Activated effector memory CD4-positive, alpha-beta T cell treated with anti-CD3 and anti-CD28 coated beads, Interleukin-2, amount 50 U/mL, for 16 hours (primary cell): ENCODE measurements at places on chromosomes 5 and 9.

DNA sequence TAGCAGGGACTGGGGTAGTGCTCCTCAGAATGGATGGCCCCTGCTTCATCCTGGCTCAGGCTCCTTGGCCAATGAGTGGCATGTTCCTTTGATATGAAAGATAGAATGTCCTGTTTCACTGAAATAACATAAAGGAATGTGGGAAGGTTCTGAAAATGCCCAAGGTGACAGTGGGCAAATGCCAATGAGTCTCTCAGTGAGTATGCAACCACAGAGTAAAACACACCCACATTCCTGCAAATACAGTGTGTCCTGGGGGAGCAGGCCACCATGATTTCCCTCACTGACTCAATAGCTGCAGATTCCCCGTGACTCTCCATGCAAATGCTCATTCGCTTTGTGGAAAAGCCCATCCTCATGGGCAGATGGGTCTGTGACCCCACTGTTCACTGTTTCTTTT, 36.4 kb downstream of the ZNF366 start:
- DNase-seq: no peak

- peak; percentile 80 for DNase-seq
Observed at GRCh38 chr9:2857564-2858198, 13.8 kb upstream of the PUM3 start.

GRCh38 chr5:4758550-4758949, 381.6 kb upstream of the ADAMTS16 start:
- no peak for DNase-seq

GRCh38 chr5:82912462-82912861, 164.7 kb downstream of the TMEM167A start:
- DNase-seq: no peak

DNA sequence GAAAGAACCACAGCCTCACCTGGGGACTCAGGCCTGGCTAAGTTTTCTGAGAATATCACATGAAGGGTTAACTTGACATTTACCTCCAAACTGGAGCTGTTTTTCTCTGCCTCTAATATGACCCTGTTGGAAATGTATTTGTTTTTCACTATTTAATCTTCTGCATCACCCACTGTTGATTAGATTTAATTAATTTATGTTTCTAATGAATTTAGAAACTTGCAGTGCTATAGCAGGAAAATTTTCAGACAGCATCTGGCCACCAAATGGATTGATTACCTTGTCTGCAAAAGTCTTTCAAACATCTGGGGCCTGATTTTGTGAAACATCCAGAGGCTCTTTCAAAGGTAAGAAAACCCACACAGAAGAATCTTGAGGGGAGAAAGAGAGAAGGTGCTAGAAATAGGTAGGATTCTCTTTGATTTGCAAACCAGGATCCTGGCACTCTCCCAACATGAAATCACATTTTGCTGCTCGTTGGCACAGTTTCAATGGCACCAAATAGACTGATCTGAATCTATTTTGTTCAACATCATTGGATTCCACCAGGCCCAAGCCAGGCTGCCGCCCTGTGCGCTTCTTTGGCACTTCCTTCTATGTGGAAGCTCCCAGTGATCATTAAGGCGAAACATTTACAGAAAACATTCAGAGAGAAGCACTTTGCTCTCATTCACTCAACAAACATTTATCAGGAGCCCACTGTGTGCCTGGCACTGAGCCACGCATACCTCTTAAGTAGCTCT, 157.3 kb downstream of the PPP2R2B start:
- no peak for DNase-seq

- DNase-seq: no peak
Observed at GRCh38 chr9:121609822-121610637, 41.4 kb upstream of the DAB2IP start.

DNA sequence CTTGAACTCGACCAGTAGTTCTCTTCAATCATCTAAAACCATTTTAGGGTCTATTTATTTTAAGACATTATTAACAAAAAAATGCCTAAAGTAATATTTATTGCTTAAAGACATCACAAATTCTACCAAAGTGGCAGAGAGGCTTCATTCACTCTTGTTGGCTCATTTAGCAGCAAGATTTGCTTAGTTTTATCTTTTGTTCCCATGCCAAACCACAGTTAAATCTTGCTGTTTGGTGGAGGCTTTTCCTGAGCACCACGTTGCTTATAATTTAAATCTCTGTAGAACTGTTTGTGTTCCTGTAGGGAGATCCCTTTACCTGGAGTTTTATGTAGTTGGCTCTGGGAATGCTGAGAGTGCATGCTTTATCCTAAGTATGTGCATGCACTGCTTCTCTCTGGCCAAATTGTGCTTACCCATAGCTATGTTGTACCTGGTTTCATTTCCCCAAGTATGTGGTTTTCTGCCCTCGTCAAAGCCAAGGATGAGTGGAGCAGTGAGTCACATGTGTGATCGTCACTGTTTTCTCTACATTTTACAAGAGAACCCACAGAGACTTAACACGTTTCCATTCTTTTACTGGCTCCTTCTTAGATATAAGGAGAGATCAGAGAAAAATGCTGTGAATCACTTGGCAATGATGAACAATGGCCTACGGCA, 42.1 kb upstream of the MAST4 start:
- no peak for DNase-seq

- no peak for DNase-seq
Observed at GRCh38 chr5:115068239-115069086, 101.2 kb downstream of the TRIM36 start.

DNA sequence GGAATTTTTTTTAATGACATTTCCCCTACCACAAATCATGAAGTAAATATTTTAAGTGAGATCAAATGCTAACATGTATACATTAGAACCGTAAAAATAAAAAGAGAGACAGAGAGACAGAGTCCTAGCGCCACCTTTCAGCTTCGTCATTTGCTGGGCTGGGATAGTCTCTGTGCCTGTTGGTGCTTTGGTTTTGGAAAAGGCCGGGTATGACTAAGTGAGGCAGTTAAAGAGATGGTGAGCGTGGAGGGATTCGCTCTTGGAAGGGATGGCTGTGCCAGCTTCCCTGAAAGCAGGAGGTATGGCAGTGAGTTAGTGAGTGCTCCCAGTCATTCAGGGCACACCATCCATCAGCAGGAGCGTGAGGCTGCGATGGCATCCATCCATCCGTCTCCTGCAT, 729.6 kb upstream of the WWC1 start:
- DNase-seq: no peak

GRCh38 chr5:74686962-74687751, 2.1 kb downstream of the HEXB start:
- no peak for DNase-seq

DNA sequence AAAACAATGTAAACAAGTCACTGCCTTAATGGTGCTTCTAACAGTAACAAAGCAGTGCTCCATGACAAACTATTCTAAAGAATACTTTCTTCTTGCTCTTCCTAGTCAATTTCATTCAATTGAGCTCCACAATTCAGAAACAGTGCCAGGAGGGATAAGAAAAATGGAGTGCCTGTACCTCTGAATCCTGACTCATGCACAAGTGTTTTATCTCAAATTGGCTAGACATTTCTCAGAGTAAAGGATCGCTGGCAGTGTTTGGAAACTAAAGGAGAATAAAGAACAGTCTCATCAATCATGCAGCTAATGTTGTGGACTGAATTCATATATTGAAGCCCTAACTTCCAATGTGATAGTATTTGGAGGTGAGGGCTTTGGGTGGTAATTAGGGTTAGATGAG, 27.6 kb downstream of the SLC25A51 start:
- no peak for DNase-seq

- no peak for DNase-seq
Observed at GRCh38 chr5:136235321-136235720, 42.4 kb upstream of the SMIM32 start.

GRCh38 chr9:119556129-119556875, 187.1 kb upstream of the BRINP1 start:
- peak; percentile 73 for DNase-seq

GRCh38 chr5:170773024-170773985, 10.2 kb upstream of the GABRP start:
- no peak for DNase-seq

DNA sequence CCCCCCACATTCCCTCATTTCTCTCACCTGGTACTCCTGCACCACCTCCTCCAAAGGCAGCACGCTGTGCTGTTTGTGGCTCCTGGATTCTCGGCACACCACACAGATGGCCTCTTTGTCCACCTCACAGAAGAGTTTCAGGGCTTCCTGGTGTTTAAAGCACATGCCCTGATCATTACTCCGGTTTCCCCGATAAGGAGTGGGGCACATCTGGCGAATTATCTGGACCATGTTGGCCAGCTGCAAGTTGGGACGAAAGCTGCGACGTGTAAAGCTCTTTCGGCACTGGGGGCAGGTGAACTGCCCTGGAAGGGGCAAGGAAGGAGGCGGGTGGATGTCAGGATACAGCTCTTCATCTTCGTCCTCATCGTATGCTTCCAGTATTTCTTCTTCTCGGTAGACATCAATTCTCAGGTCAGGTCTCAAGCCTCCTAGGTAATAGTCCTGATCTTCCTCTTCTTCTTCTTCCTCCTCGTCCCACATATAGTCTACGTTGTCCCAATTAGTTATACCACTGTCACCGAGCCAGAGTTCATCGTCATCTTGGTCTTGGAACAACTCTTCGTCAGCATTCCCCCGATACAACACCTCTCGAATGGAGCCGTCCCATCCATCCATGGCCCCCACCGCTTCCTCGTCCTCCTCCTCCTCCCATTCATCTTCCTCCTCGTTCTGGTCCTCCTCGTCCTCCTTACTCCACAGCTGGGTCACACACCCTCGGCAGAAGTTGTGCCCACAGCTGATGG, 796 bp downstream of the TRIM52 start:
- DNase-seq: no peak

- DNase-seq: no peak
Observed at GRCh38 chr5:168382421-168382820, 91.0 kb downstream of the WWC1 start.

GRCh38 chr9:90423661-90424193, 218.9 kb downstream of the DIRAS2 start:
- DNase-seq: no peak

DNA sequence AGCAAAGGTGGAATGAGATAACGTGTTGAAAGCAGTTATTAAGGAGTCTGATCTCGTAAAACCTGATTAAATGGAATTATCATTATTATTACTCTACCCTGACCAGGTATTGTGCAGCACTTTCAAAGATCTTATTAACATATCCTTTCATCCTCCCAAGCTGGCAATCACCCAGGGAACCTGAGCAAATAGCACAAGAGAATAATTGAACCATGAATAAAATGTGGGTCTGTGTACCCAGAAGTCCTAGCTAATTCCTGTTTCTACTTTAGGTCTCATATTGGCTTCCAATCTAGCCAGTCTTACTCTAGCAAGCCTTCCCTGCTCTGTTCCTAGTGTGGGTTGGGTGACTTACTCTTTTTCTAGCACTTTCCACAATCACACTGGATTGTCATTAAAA, 162.2 kb upstream of the STK32A start:
- no peak for DNase-seq

- no peak for DNase-seq
Observed at GRCh38 chr5:147169399-147169798, 65.4 kb upstream of the STK32A start.

GRCh38 chr5:78905084-78905938, 79.8 kb downstream of the ARSB start:
- no peak for DNase-seq

GRCh38 chr5:172123269-172123692, 64.7 kb downstream of the STK10 start:
- peak; percentile 33 for DNase-seq

- DNase-seq: no peak
Observed at GRCh38 chr9:33820231-33820745, 3.3 kb downstream of the UBE2R2 start.

DNA sequence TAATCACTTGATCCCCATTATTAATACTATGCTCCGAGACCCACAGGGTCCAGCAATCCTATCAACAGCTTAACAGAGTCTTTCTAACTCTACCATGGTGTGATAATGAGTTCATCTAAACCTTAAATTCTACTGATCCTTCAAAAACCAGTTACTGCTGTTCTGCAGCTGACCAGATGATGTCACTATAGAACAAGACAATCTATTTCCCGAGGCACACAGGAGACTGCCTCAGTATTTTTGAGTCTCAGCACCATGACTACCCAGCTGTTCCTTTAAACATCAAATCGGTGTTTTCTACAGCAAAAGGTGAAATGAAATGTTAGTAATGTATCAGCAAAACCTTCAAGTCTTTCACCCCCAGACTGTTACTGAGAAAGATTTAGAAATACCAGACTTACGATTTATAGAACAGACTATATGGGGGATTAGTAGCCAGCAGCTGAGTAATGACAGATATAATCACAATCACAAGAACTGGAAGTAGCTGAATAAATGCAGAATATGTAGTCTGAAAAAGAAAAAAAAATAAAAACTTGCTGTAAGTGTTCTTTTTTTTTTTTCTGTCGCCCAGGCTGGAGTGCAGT, 16.9 kb downstream of the DNAJC18 start:
- DNase-seq: no peak

GRCh38 chr5:56259002-56259511, 25.9 kb upstream of the ANKRD55 start:
- no peak for DNase-seq

DNA sequence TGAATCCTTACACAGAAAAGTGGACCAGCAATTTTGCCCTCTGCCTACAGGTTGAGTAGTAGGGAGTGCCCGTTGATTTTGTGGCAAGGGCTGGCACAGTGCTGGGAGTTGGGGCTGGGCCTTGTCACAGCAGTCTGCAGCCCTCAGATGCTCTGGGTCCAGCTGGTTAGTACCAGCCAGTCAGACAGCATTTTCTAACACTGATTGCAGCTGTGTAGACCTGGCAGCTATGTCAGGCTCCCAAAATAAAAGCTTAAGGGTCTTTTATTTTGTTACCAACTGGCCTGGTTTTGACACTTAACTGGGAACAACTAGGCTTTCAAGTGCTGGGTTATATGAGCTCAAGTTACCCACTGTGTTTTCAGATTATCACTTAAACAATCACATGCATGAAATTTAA, 57.7 kb downstream of the MAT2B start:
- no peak for DNase-seq

GRCh38 chr5:159458217-159458711, 128.0 kb upstream of the IL12B start:
- DNase-seq: no peak

GRCh38 chr5:162703914-162704313, 636.3 kb downstream of the GABRG2 start:
- DNase-seq: no peak

GRCh38 chr9:91681461-91682305, 258.1 kb upstream of the NFIL3 start:
- DNase-seq: peak; percentile 84

DNA sequence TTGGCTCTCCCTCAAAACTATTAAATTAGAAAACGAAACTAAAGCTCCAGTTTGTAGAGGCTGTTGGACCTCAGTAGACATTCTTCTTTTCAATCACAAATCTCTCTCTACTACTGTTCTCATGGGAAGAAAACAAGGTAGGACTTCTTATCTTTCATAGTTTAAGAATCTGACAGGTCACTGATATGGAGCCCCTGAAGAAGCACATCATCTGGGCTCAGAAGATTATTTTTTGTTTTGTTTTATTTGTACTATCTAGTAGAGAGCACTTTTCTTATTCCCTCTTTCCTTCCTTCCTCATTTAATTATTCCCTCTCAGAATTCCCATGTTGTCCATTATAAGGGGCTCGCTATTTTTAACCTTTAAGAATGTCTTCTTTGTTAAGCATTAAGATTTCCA, 26.3 kb downstream of the STARD4 start:
- DNase-seq: no peak
